ENCODE measurements at places on chromosomes 2 and 18.

GRCh38 chr18:25167612-25168410, 184.2 kb downstream of the ZNF521 start:
- no peak for DNase-seq

- no peak for DNase-seq
Observed at GRCh38 chr2:108492364-108492763, 41.9 kb upstream of the LIMS1 start.

- DNase-seq, result no peak
Observed at GRCh38 chr2:238776003-238776760, 71.7 kb upstream of the TWIST2 start.

DNA sequence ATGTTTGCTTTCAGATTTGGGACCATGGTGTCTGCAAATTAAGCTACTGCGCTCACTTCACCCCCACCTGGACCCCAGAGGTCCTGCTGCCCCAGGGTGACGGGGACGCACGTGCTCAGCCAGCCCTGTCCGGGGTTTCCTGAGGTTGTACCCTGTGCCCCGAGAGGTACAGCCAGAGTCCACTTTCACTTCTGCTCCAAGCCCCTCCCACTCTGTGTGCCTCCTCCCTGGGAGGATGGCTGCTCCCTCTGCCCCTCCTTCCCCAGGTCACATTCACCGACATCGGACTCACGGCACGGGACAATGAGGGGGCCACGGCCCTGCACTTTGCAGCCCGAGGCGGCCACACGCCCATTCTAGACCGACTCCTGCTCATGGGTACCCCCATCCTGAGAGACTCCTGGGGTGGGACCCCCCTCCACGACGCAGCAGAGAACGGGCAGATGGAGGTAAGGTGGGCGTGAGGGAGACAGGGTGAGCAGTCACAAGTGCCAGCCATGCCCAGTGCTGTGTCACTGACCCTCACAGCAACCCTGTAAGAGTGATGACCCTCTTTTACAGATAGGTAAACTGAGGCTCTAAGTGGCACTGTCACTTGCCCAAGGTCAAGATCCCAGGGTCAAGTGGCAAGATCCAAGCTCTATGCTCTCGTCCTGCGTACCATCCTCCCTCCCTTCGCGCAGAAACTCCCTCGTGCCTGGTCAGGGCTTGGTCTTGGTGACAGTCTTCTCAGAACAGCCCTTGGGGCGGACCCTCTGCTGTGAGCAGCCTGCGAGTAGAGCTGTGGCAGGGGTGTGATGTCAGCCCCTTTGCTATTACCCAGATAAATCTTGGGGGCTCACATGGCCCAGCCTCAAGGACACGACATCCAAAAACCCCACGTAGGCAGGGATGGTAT, 7.6 kb downstream of the ESPNL start:
- DNase-seq, result no peak

GRCh38 chr2:73897934-73898333, 5.1 kb downstream of the ACTG2 start:
- DNase-seq, result no peak

- DNase-seq, result no peak
Observed at GRCh38 chr2:44200759-44201158, 32.1 kb downstream of the PPM1B start.

- DNase-seq, result no peak
Observed at GRCh38 chr2:215612786-215613185, 176.9 kb upstream of the FN1 start.

DNA sequence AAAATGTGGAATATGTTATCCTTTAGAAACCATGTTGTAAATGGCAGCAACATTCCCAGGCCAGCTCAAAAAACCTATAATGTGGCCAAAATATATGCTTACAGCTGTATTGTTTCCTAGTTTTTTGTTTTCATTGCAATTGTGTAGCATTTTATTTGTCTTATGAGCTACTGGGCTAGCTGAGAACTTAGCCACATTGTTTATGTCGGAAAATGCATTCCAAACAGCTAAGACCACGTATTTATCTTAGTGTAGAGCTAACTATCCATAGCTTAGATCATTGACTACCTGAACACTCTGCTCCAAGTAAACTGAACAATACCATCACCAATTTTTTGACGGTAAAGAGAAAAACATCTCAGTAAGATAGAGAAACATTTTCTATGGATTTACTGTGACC, 38.4 kb downstream of the METAP1D start:
- no peak for DNase-seq

DNA sequence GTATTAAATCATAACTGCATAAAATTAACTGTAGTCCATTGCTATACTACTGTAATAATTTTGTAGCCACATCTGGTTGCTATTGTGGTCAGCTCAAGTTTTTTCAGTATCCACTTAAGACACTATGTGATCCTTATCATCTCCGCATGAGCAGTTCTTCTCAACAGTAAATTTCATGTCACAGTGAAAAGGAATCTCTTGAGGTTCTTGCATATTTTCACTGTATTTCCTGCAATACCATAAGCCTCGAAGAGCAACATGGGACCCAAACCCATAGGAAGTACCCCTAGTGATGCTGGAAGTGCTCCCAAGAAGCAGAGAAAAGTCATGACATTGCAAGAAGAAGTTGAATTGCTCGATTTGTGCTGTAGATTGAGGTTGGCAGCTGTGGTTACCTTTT, 86.7 kb downstream of the LDLRAD4 start:
- no peak for DNase-seq

GRCh38 chr2:182080493-182080892, 94.8 kb downstream of the PPP1R1C start:
- no peak for DNase-seq
